ENCODE measurements at places on chromosomes 2 and 18.

GRCh38 chr2:209298601-209299000 lies 125.2 kb upstream of the MAP2 start:
- H3K4me3 ChIP-seq = no peak overlapping the region
- no peaks in the 10 kb centered on the region for H3K4me1 ChIP-seq
- no peak overlapping the region for H3K27ac ChIP-seq
- H3K36me3 ChIP-seq = no peaks in the 10 kb centered on the region
- no peak for DNase-seq

DNA sequence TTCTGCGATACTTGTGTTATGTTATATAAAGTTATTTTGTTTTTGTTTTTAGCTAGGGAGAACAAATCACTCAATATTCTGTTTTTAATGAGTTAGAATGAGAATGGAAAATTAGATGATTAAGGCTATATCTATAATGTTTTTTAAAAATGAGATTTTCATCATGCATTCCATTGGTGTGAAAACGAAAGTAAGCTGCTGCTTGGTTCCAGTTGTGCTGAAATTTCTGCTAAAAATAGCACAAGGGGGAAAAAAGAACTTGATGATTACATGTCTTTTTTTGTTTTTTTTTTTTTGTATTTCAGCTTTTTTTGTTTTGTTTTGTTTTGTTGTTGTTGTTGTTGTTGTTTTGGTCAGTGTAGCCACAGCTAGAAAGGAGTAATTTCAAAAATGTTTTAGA lies 242.6 kb upstream of the KCNJ3 start:
- H3K27ac ChIP-seq = no peak overlapping the region
- no peaks in the 10 kb centered on the region for H3K4me1 ChIP-seq
- H3K4me3 ChIP-seq = peak overlapping the region; percentile 7
- DNase-seq = no peak

DNA sequence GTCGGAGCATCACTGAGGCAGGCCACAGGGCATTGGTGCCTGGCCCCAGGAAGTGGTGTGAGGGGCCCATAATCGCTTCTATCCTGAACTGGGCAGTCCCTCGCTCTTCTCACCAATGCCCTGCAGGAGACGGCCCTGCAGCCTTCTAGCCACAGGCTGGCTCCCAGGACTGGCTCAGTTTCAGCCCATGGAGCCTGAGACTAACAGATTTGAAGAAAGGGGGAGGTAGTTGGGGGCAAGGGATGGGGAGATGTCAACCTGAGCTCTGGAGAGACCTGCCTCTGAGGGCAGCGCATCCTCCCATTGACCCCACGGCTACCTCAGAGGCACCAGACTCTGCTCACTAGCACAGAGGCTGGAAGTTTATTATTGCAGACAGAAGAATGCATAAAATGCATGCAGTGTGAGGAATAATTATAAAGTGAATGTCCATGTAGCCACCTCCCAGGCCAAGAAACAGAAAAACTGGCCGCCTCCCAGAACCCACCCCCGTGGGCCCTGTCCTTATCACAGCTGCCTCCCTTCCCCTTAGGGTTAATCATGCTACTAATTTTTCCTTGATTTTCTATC lies 1.4 kb downstream of the TOGARAM2 start:
- H3K27ac ChIP-seq = no peak overlapping the region
- no peak for DNase-seq
- H3K4me3 ChIP-seq = no peak overlapping the region
- no peaks in the 10 kb centered on the region for H3K27me3 ChIP-seq
- no peaks in the 10 kb centered on the region for H3K36me3 ChIP-seq
- H3K4me1 ChIP-seq = peaks cover 13% of the 10 kb centered on the region

DNA sequence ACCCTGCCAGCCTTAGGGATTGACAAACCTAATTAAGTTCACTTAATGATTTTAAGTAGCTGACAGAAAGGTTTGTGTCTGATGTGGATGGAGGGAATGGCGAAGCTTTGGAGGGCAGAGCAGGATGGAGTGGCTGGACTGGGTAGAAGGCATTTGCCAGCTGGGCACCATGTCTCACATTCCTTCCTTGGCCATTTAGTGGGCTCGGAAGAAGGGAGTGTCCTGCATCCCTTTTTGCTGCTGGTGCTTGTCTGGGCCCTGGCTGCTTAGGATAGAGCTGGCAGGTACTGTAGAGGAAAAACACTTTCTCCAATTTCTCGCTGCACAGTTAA lies 166.7 kb downstream of the CLIP4 start:
- no peaks in the 10 kb centered on the region for H3K36me3 ChIP-seq
- no peak for DNase-seq
- H3K27me3 ChIP-seq = peaks cover 9% of the 10 kb centered on the region
- no peak overlapping the region for H3K27ac ChIP-seq
- no peak overlapping the region for H3K4me3 ChIP-seq
- no peaks in the 10 kb centered on the region for H3K4me1 ChIP-seq

- no peaks in the 10 kb centered on the region for H3K36me3 ChIP-seq
- H3K4me3 ChIP-seq = no peak overlapping the region
- H3K27me3 ChIP-seq = peaks cover 4% of the 10 kb centered on the region
Measured at GRCh38 chr2:113127646-113128570, 510 bp downstream of the IL1RN start.

DNA sequence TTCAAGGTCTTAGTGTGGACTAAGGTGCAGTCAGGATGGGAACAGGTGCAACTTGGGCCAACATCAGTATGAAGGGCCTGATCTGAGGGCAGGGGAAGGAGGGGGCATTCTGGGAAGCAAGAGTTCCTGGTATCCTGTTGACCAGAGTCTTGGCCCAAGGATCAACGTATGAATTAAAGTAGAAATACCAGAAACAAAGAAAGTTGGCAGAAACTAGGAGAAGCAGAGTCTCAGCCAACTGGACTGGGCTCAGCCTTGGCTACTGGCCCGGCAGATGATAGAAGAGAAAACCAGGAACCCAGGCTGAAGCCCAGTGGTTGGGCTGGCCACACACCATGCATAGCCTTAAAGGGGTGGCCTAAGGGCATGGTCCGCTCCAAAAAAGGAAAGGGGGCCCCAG lies 2.3 kb downstream of the CETN1 start:
- DNase-seq = no peak
- peaks cover 2% of the 10 kb centered on the region for H3K27me3 ChIP-seq
- no peak overlapping the region for H3K27ac ChIP-seq
- H3K36me3 ChIP-seq = no peaks in the 10 kb centered on the region
- no peak overlapping the region for H3K4me3 ChIP-seq

GRCh38 chr2:181575650-181576025 lies 81.3 kb downstream of the CERKL start:
- H3K4me1 ChIP-seq = no peaks in the 10 kb centered on the region
- no peak for DNase-seq
- no peaks in the 10 kb centered on the region for H3K27me3 ChIP-seq
- no peak overlapping the region for H3K4me3 ChIP-seq

DNA sequence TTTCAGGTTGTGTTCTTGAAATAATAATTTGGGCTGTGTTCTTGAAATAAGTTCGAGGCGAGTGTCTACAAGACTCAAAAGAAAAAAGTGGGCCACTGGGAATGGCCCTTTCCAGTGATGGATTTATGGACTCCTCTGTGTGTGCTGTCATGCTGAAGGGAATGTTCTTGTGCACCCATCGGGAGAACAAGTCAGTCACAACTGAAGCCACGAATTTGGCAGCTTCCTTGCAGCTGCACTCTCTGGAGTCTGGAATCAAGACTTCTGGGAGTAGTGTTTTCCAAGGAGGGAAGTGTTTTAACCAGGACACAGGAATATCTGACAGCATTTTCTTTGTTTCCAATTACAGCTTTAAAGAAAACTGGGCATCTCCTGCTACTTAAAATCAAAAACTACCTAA lies 620 bp downstream of the SLC14A1 start:
- no peaks in the 10 kb centered on the region for H3K27me3 ChIP-seq
- H3K27ac ChIP-seq = no peak overlapping the region
- no peak for DNase-seq
- no peaks in the 10 kb centered on the region for H3K4me1 ChIP-seq
- no peaks in the 10 kb centered on the region for H3K36me3 ChIP-seq

- no peaks in the 10 kb centered on the region for H3K36me3 ChIP-seq
- no peak overlapping the region for H3K4me3 ChIP-seq
- H3K27ac ChIP-seq = no peak overlapping the region
- DNase-seq = peak; percentile 24
- no peaks in the 10 kb centered on the region for H3K27me3 ChIP-seq
Measured at GRCh38 chr2:179460181-179460929, 195.7 kb upstream of the SESTD1 start.

DNA sequence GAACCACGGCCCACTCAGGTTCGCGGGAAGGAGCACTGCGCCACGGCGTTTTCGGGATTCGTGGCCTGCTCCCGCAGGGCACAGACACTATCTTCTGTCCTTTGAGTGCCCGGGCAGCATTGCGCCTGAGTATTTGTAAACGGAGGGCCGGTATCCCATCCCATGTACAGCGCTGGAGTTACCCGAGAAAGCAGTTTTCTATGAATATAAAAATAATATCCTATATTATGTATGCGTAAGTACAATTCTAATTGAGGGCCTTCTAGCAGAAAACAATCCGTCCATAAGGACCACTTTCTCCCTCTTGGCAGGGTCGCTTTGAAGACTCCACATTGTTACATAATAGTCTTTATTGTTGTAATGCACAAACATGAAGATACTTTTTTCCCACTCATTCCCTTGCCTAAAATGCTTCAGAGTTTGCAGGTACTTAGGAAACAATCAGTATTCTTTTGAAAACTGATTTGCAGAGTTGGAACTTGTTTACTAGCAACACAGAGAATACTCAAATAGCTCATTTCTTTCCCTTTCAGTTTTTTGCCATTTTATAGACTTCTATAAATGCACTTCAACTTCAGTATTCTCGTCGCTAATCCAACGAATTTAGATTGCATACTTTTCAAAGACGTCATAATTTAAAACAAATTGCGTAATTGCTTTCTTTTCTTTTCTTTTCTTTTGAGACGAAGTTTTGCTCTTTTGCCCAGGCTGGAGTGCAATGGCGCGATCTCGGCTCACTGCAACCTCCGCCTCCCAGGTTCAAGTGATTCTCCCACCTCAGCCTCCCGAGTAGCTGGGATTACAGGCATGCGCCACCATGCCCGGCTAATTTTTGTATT lies 1.0 kb upstream of the REV1 start:
- H3K4me1 ChIP-seq = peaks cover 14% of the 10 kb centered on the region
- no peak for DNase-seq
- peak overlapping the region; percentile 80 for H3K27ac ChIP-seq

GRCh38 chr2:156884216-156884615 lies 373.3 kb upstream of the GALNT5 start:
- H3K27ac ChIP-seq = no peak overlapping the region
- H3K4me1 ChIP-seq = no peaks in the 10 kb centered on the region
- no peak for DNase-seq
- H3K36me3 ChIP-seq = no peaks in the 10 kb centered on the region
- no peaks in the 10 kb centered on the region for H3K27me3 ChIP-seq
- no peak overlapping the region for H3K4me3 ChIP-seq

GRCh38 chr2:157414050-157414449 lies 29.8 kb downstream of the CYTIP start:
- H3K27me3 ChIP-seq = no peaks in the 10 kb centered on the region
- H3K27ac ChIP-seq = no peak overlapping the region
- no peak overlapping the region for H3K4me3 ChIP-seq
- DNase-seq = no peak

DNA sequence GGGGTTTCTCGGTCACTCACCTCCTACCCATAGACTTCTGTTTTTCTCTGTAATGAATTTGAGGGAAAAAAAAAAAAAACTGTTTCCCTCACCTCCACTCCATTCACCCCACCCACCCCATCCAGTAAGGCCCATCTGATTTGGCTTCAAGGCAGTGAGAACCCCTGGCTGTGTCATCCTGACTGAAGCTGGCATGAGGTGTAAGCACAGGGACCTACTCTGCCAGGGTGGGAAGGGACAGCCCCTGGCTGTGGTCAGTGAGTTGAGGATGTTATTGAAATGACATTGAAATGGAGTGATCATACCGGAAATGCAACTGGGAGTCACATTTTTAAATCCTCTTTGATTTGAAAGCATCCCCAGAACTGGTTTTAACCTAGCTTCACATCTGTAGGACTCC lies 19.1 kb upstream of the BCL2L11 start:
- H3K27me3 ChIP-seq = no peaks in the 10 kb centered on the region
- no peaks in the 10 kb centered on the region for H3K36me3 ChIP-seq
- H3K4me1 ChIP-seq = no peaks in the 10 kb centered on the region
- DNase-seq = no peak

- H3K4me3 ChIP-seq = no peak overlapping the region
- no peaks in the 10 kb centered on the region for H3K27me3 ChIP-seq
- no peaks in the 10 kb centered on the region for H3K36me3 ChIP-seq
- DNase-seq = no peak
- no peaks in the 10 kb centered on the region for H3K4me1 ChIP-seq
Measured at GRCh38 chr2:168976034-168976654, 55.0 kb downstream of the ABCB11 start.

GRCh38 chr2:187783446-187783845 lies 229.2 kb upstream of the TFPI start:
- DNase-seq = no peak
- H3K4me1 ChIP-seq = no peaks in the 10 kb centered on the region
- H3K27me3 ChIP-seq = no peaks in the 10 kb centered on the region
- H3K27ac ChIP-seq = no peak overlapping the region
- H3K4me3 ChIP-seq = no peak overlapping the region

GRCh38 chr2:218097975-218098374 lies 27.9 kb upstream of the CXCR2 start:
- no peaks in the 10 kb centered on the region for H3K4me1 ChIP-seq
- H3K27ac ChIP-seq = no peak overlapping the region
- no peaks in the 10 kb centered on the region for H3K27me3 ChIP-seq
- no peaks in the 10 kb centered on the region for H3K36me3 ChIP-seq

DNA sequence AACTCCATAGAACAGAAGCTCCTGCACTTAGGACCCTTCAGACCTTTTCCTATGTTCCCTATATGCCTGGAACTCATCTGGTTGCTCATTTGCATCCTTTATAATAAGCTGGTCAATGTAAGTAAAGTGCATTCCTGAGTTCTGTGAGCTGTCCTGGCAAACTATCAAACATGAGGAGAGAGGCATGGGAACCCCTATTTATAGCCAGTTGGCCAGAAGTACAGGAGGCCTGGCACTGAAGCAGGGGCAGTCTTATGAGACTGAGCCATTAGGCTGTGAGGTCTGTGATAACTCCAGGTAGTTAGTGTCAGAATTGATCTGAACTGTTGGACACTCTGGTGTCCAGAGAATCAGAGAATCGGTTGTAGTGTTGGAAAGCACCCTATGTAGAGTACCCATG lies 88.4 kb downstream of the EHD3 start:
- H3K27me3 ChIP-seq = peaks cover 3% of the 10 kb centered on the region
- DNase-seq = no peak
- no peaks in the 10 kb centered on the region for H3K36me3 ChIP-seq
- H3K4me1 ChIP-seq = no peaks in the 10 kb centered on the region
- no peak overlapping the region for H3K27ac ChIP-seq
- H3K4me3 ChIP-seq = no peak overlapping the region

- no peak overlapping the region for H3K27ac ChIP-seq
- no peak for DNase-seq
- no peaks in the 10 kb centered on the region for H3K27me3 ChIP-seq
- H3K36me3 ChIP-seq = no peaks in the 10 kb centered on the region
- no peak overlapping the region for H3K4me3 ChIP-seq
Measured at GRCh38 chr18:63882333-63883141, 5.0 kb upstream of the SERPINB2 start.
